ENCODE measurements at places on chromosomes 13 and 19.

DNA sequence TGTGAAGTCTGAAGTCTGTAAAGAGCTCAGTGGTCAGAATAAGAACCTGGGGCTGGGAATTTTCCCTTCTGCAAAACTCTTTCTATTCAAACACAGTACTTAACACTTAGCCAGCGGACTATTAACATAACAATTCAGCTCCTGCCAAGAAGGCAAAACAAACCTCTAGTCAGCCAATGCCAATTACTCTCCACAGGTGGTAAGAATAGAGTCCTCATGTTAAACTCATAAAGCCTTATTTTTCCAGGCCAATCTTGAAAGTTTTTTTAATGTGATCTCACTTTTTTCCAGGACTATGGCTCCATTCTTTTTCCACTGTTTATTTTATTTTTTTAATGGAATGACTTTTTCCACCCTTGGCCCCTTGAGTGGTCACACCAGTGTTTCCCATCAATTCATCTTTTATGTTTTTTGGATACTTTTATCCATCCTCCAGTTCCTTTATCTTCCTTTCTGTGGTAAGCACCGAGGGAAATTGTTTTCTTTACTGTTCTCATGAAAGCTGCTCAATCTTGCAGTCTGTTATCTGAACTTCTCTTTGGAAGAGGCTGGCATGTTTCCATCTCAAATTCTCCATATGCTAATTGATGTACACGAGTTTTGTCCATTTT, 217.3 kb downstream of the LHFPL6 start:
- DNase-seq: no peak

- DNase-seq: no peak
Observed at GRCh38 chr19:41324921-41325639, 15.1 kb downstream of the CCDC97 start.

GRCh38 chr13:78572459-78572858, 30.9 kb downstream of the POU4F1 start:
- no peak for DNase-seq

GRCh38 chr13:99737481-99738245, 233.9 kb downstream of the ZIC5 start:
- no peak for DNase-seq

- no peak for DNase-seq
Observed at GRCh38 chr19:38648769-38649304, 1.4 kb downstream of the ACTN4 start.
